SK-N-MC (cell line): ENCODE measurements at places on chromosomes 5 and 9.

- no peak for DNase-seq
Measured at GRCh38 chr5:4065472-4066320, 470.1 kb downstream of the IRX1 start.

DNA sequence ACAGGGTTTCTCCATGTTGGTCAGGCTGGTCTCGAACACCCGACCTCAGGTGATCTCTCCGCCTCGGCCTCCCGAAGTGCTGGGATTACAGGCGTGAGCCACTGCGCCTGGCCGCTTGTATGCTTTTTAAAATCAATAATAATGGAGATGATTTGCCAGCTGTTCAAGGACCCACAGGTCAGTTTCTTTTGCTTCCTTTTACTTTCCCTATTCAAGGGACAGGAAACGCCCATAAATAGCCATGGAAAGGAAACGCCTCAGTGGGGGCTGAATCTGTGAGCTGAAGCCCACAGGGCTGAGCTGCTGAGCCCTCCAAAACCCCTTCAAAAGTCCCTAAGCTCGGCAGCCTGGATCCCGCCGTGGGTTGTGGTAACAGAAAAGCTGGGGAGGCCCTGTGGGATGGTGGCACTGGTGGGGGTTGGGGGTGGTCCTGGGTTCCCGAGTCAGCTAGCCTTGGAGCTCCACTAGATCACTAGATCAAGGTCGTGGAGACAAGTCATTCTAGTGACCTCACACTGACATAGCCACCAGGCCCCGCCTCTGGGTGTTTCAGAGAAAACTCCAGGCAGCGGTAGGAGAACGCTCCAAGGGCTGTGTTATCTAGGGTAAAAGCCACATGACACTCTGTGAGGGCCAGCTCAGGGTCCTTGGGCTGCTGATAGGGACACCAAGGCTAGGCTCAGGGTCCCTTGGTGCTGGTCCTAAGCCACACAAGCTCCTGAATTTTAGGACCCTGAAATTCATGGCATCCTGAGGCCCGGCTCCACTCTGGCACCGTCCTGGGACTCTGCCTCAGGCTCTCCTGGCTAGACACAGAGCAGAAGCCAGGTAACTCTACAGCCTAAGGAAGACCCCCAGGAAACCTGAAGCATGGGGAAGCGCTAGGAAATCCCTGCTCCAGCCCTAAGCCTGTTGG, 18.0 kb upstream of the DUSP1 start:
- DNase-seq = no peak

DNA sequence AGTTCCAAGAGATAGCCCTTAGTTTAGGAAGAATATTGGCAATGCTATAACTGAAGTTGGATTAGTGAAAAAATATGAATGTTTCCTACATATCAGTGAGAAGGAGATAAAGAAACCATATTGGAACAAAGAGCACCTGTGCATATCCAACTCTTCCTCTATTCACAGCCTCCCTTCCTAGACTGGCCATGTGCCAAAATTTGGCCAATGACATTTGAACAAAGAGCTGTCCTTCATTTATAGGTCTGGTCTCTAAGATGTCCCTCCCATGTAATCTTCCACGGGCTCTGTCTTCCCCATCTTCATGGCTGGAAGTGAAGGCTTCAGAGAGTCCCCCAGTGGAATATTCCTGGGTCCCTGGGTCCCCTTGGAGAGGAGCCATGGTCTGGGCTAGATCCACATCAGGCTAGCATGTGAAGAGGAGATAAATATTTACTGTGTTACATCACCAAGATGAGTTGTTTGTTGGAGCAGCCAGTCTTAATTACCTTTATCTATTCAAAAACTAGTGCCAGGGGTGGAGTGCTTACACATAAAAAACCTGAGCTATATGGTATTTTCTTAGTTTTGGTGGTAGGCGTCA, 190.0 kb upstream of the S1PR3 start:
- no peak for DNase-seq

DNA sequence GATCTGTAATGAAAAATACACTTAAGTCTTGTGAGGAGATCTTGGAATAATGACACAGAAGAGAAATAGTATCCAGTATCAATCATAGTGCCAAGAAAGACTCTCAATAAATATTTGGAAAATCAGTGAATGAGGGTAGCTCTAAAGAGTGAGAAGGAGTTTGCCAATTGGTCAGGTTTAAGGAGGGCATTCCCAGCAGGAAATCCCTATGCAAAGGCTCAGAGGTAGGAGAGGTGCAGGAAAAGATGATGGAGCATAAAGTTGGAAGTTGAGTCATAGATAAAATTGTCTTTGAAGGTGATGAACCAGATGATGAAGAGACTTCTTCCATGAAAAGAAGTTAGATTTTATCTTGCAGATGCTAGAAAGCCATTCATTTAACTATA, 27.8 kb downstream of the TNPO1 start:
- no peak for DNase-seq

GRCh38 chr5:36969700-36970395, 93.3 kb downstream of the NIPBL start:
- DNase-seq = no peak

GRCh38 chr5:96432216-96433065, 607 bp downstream of the PCSK1 start:
- DNase-seq = no peak
